Activated gamma-delta T cell (primary cell): ENCODE measurements at places on chromosomes 11 and 22.
A peak's percentile ranks its signal among the peaks of the same experiment; 100 is the strongest.

DNA sequence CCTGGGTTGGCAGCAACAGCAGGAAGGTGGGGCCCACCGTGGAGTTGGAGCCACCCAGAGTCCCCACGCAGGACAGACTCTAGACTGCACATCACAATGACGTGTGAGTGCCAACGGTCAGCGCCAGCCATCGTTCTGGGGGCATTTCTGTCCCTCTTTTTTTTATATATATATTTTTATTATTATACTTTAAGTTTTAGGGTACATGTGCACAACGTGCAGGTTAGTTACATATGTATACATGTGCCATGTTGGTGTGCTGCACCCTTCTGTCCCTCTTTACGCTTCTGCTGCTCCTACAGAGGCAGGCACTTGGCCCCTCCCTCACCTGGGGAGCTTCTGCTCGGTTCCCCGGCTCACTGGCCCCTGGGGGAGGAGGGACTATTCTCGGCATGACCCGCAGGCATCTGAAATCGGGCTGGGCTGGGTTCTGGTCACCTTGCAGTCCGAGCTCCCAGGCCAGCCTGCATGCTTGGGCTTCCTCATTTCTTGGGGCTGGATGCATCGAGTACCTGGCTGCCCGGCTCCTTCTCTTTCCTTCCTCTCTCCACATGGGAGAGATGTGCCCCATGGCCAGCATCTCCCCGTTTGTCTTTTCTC is 787.4 kb downstream of the TBC1D22A start:
- DNase-seq: no peak

DNA sequence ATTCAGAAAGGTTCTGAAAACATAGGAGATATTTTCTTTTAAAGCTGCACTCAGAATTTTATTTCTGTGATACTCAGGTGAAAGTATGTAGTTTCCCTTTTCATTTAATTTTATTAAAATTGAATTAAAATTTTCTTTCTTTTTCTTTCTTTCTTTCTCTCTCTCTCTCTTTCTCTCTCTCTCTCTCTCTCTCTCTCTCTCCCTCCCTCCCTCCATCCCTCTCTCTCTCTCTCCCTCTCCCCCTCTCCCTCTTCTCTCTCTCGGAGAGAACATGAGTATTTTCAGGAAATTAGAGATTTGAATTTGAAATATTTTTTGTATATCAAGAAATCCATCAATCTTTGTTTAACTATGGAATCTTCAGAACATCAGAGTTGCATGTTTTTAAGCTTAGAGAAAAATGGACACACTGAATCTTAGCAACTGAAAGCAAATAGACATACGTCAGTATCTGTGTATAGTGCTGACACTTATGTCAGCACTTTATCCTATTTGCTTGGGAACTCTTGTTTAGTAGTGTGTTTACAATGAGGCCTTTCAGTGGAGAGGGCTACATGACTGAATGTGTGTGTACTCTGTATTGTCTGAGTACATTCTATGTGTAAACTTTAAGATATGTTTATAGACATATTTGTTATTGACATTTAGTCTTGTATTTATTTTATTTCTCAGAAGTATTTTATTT is 44.5 kb downstream of the PDE3B start:
- no peak for DNase-seq

- peak; percentile 23 for DNase-seq
These were observed 52.4 kb downstream of the CACNA1I start for GRCh38 chr22:39622881-39623367.

DNA sequence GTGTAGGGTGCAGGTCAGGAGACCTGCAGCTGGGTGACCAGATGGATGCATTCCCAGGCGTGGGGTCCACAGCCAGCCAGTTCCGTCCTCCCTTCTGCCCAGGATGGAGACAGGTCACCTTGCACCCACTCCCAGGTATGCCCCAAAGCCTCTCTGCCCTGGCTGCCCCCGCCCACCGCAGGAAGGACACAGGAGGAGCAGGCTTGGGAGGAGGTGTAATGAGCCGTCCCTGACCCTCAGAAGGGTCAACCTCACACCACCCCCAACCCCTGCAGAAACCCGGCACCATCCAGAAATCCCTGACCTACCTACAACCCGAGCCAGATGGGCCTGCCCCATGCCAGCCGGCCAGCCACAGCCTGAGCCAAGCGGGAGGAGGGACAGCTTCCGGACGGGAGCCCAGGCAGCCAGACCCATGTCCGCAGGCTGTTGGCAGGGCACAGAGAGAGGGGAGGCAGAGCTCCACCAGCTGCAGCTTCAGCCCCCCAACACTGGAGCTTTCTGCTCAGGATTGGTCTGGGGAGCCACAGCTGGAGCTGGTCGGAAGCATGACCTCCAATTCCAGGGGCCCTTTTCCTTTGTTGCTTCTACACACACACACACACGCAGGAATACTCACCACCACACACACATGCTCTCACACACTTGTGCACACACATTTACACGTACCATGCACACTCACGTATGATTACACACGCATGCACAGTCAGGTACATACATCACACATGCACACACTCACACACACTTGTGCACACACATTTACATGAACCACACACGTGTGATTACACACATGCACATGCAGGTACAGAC is 5.3 kb downstream of the IFITM10 start:
- DNase-seq: no peak

GRCh38 chr11:102846292-102846691 is 2.9 kb upstream of the MMP3 start:
- DNase-seq: no peak

DNA sequence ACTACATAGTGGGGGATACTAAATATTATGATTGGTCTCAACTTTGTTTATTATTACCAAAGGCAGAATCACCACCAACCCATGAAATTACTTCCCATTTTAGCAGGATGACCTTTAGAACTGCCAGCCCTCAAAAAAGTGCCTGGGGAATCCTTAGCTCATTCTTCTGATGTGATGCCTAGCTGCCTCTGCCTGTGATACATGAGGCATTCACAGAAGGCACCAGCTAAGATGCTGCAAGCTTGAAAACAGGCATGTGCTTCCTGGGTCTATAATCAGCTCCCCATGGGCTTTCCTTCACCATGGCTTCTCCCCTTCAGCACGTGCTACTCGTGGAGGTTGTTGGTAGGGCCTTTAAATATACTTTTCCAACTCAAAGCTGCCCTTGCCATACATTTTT is 50.4 kb upstream of the ARHGAP20 start:
- DNase-seq: no peak
